ENCODE measurements at places on chromosomes 5 and 9.

DNA sequence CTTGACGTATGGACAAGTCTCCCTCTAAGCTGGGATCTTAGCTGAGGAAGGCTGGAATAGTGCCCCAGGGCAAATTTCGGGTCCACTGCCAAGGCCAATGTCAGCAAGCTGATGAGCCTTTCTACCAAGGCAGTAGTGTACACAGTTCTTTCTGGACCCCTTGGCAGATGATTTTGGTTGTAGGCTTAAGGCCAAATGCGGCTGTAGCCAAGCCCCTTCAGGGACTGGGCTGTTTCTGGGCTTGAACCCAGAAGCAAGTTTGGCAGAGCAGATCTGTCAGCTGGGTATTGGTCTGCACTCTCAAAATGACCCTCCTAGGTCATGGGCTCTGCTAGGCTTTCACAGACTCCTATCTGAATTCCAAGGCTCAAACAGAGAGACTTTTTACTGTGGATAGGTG lies 121.6 kb downstream of the ADAMTSL1 start:
- no peak for DNase-seq

- DNase-seq: no peak
Observed at GRCh38 chr5:616484-617039, 4.4 kb downstream of the CEP72 start.

DNA sequence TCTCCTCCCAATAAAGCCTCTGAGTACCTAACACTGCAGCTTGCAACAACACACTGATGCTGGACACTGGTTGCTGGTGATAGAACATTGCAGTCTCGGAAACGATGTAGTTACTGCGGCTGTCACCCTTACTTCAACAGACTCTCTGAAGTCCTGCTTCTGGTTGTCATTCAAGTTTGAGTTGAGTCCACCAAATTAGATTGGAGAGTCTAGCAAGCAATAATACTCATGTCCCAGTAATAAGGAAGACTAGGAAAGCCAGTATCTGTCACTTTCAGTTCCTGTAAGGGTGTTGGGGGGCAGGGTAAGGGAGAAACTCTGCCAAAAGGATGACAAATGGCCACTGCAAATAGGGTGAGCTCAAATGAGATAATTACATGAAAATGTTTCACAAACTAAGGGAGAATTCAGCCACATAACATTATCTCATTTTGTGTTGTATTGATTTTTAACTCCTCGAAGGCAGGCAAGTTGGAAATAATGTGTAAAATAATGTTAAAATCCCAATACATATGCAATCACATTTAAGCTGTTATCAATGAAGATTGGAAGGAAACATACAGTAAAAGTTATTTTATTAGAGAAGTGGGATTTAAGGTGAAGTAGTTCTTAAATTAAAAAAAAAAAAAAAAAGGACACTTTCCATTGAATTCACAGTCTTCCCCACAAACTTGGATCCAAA lies 849 bp upstream of the IFT74 start:
- no peak for DNase-seq

DNA sequence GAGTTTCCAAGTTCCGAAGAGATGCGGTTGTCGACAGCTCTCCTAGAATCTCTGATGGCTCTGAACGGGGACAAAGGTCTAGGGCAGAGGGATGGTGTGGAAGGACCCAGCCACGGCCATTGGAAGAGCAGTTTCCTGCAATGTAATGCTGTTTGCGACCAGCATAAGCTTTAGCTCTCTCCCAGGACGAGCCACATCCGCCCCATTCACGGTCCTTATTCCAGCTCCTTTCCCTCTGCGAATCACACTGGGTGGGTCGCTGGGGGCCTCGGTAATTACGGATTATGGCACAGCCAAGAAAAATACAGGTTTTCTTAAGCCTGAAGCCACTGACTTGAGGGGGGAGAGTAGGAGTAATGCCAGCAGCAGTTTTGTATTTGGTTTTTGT lies 22.7 kb downstream of the ANXA2R start:
- DNase-seq: no peak

DNA sequence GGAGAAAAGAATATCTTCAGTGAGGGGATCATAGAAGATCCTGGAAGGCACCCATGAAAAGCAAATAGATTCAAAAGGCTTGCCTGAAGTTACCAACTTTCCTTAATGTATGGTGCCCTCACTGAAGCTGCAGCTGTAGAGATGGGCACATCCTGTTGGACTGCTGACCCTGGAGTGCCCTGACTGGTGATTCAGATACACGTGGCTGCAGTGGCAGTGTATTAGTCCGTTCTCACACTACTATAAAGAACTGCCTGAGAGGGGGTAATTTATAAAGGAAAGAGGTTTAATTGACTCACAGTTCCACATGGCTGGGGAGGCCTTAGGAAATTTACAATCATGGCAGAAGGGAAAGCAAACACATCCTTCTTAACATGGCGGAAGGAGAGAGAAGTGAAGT lies 80.3 kb downstream of the OSMR start:
- DNase-seq: no peak

DNA sequence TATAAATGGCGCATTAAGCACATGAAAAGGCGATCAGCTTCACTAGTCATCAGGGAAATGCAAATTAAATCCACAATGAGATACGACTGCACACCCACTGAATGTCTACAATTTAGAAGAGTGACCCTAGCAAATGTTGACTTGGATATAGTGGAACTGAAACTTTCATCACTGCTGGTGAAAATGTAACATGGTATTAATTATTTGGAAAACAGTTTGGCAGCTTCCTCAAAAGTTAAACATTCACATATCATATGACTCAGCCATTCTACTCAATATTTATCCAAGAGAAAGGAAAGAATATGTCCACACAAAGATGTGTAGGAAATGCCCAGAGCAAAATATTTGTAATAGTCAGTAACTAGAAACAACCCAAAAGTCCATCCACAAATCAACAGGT lies 146.5 kb downstream of the LPAR1 start:
- no peak for DNase-seq

- DNase-seq: no peak
Observed at GRCh38 chr5:58497921-58498320, 6.7 kb downstream of the GAPT start.

DNA sequence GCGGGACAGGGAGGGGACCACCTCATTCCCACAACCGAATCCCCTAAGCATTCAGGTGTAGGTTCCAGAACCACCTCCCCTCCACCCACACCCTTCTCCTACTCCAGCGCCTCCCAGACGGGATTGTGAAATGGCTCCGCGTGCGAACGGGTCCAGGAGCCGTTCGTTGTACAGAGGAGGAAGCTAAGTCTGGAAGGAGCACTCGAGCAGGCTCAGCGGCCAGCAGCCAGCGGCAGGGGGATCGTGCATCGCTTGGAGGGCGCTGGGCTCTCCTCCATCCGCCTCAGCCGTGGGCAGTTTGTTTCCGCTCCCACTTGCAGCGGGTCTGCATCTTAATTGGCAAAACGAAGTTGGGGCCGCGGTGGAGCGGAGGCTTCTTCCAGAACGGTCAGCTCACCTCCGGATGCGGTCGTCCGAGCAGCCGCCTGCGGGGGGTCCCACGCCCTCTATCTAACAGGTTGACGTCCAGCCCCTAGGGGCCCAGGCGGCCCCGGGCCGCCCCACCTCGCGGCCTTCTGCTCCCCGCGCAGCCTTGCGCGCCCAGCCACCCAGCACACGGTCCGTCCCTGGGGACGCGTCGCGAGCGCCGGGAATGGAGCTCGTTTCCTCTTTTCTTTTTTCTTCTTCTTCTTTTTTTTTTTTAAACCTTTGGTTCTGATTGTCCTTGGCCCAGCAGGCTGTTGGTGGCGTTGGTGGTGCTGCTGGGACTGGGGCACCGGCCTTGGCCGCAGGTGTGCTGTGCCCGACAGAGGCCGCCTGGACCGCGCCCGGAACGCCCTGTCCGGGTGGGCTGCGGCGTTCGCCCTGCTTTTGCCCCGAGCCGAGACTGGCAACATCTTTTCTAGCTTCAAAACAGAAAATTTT lies 3.9 kb upstream of the BARX1 start:
- no peak for DNase-seq

DNA sequence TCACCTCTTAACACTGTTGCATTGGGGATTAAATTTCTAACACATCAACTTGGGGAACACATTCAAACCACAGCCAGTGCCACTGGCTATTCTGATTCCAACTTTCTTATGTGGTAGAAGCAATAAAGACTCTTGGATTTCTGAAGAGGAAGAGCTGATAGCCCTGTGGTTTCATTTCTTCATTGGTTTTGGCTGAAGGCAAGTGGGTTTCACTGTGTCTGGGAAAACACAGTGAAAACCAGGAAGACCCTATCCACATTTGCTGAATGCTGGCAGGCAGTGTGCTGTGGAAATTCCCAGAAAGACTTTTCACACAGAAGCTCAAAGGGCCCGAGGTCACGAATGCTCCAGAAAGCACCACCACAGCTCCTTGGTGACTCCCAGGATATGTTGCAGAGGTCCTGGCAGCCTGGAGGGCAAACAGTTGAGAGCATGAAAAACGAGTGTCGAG lies 67.1 kb downstream of the DAPK1 start:
- no peak for DNase-seq

DNA sequence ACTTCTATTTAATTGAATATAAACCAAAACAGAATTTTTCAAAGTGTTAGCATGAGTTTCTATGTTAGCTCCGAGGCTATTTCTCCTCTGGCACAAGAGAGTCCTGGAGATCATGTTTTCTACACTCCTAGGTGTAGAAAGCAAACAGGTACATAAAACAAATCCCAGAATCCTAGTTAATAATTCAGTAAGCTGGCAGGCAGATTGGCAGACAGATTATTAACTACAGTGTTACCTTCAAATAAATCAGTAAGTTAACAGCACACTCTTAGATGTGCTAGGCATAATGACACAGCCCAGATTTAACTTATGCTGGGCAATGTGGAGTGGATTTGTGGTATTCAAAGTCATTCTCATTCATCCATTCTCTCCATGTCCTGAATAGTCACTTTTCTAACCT lies 282.8 kb upstream of the RPS23 start:
- DNase-seq: no peak

- no peak for DNase-seq
Observed at GRCh38 chr5:111043712-111044506, 27.6 kb upstream of the TSLP start.

DNA sequence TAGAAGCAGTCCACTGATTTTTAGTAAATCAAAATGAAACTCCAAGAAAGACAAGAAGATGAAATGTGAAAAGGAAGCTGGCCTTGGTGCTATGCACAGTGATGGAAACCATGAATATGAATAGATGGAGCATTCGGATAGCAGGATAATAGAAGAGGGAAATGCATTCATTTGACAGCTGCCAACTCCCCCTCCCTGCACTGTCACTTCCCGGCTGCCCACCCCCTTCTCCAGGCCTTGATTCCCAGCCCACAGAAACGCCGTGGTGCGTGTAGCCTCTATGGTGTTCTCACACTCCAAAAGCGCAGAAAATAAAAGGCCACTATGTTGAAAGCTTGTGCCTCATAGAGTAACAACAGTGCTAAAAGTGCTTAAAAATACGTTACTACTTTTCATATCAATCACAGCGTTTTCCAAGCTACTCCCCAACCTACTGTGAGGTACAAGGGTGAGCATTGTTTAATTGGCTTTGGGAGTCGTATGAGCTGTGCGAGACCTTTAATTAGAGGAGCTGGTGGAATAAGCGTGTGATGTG lies 26.1 kb upstream of the IFNK start:
- no peak for DNase-seq

GRCh38 chr5:135711911-135712310 lies 122.6 kb upstream of the SLC25A48 start:
- DNase-seq: no peak

DNA sequence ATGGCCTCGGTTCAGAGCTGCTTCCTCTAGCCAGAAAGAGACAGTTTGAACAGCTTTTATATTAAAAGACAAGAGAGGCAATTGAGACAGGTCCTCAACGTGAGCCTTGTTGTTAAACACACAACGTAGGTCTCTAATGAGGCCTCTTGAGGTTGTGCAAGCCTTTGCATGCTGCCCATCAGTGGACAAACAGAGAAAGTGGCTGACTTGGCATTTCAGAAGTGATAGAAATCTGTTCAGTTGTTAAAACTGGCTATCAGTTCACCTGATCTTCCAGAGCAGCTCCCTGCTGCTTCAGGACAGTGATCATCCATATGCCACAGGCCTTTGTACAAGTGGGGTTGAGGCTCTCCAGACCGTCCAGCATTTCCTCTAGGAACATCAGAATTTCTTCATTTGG lies 58.8 kb downstream of the MROH2B start:
- no peak for DNase-seq

DNA sequence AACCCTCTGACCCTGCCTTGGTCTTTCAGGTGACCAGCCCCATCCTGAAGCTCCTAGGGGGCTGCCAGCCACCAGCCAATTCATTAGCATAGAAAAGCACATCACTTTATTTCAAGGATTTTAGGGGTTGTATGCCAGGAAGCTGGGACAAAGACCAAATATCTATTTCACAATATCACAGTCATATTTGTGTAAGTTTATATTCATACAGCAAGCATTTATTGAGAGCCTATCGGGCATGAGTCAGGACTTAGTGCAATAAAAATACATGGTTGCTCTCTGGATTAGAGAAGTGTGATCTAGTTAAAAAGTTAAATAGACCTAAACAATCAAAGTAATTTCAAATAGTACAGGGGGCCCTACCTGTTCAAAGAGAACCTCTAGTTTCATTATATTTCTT lies 113.8 kb downstream of the ERCC6L2 start:
- DNase-seq: no peak

- no peak for DNase-seq
Observed at GRCh38 chr9:8096091-8096490, 296.5 kb upstream of the DMAC1 start.

DNA sequence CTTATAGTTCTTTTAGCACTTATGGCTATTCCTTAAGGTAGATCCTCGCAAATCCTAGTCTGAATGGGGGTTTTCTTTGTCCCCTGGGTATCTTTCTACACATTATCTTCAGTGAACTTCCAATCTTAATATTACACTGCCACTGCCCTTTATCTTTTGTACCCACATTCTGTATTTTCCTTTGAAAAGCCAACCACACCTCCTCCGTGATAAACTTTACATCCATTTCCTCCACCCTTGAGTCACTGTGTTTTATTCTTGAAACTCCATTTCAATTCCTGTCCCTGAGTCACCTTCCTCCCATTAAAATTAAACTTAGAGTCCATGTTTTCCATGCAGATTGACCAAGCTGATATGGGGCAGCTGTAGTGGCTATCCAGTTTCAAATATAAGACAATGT lies 43.2 kb upstream of the RICTOR start:
- DNase-seq: no peak

- DNase-seq: no peak
Observed at GRCh38 chr9:19470981-19471650, 62.3 kb downstream of the ACER2 start.

GRCh38 chr5:62650197-62650596 lies 71.6 kb downstream of the LRRC70 start:
- no peak for DNase-seq

DNA sequence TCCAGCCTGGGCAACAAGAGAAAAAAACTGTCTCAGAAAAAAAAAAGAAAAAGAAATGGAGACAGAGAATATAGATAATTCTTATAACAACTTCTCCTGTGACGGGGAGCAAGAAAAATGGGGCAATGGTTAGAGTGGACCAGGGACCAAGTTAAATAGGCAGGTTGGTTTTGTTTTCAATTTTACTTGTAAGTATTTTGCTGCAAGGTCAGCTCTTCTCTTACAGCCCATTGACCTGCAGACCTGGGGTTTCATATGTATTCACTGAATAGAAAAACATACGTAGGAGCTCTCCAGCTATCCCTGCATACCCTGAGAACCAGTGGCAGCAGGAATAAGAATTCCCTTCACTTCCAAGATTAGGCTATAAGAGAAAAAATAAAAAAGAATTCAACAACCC lies 29.2 kb upstream of the IL13 start:
- DNase-seq: no peak
